Breast epithelium (tissue), 4 donors: ENCODE measurements at places on chromosomes 6 and 20.

DNA sequence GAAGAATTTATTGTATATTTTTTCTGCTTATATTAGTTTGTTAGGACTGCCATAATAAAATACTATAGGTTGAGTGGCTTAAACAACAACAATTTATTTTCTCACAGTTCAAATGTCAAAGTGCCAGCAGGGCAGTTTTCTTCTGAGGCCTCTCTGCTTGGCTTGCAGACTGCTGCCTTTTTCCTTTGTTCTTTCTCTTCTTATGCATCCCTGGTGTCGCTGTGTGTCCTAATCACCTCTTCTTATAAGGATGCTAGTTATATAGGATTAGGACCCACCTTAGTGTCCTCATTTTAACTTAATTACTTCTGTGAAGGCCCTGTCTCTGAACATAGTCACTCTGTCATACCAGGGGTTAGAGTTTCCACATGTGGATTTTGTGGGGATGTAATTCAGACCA is 354.4 kb downstream of the NKAIN2 start:
- no peak overlapping the region for H3K4me3 ChIP-seq
- H3K36me3 ChIP-seq: no peaks in the 10 kb centered on the region
- no peak overlapping the region for H3K27ac ChIP-seq
- no peaks in the 10 kb centered on the region for H3K4me1 ChIP-seq
- H3K27me3 ChIP-seq: no peaks in the 10 kb centered on the region

DNA sequence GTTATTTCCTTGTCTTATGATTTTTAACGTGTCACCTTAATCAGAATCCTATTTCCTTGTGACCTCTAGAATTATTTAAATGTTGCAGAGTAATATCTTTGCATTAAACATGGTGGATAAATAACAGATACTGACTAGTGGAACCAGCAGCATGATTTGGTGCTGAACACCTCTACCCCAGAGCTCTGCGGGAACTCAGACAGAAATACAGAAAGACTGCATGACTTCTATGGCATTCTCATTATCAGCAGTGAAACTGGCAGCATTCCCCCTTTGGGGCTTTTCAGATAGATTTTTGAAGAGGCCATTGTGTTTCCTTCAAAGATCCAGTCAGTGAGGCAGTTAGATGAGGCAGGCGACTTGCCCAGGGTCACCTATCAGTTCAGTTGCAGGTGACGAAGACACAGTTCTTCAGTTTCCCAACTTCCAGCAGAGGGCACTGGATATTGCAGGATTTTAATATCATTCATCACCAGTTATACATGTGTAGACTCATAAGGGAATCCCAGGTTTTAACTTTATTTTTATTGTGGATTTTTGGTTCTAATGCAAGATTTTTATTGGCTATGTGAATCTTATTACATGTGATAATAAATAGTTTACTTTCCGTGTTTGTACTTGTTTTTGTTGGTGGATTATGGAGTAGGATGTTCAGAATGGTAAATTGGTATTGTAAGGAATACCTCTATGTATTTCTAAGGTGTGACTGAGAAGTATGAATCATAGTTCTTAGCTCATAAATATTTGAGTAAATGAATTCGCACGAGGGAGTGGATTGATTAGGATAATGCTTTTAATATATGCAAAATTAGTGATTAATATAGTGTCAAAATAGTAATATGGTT is 81.3 kb downstream of the AFDN start:
- no peak overlapping the region for H3K27ac ChIP-seq
- no peaks in the 10 kb centered on the region for H3K36me3 ChIP-seq
- no peaks in the 10 kb centered on the region for H3K27me3 ChIP-seq
- no peak for DNase-seq
- no peaks in the 10 kb centered on the region for H3K4me1 ChIP-seq
- no peak overlapping the region for H3K4me3 ChIP-seq

GRCh38 chr6:69719602-69720193 is 77.1 kb downstream of the LMBRD1 start:
- H3K27me3 ChIP-seq: no peaks in the 10 kb centered on the region
- H3K27ac ChIP-seq: no peak overlapping the region
- no peaks in the 10 kb centered on the region for H3K36me3 ChIP-seq
- H3K4me3 ChIP-seq: no peak overlapping the region
- DNase-seq: no peak
- no peaks in the 10 kb centered on the region for H3K4me1 ChIP-seq

GRCh38 chr6:56555438-56555872 is 87.2 kb downstream of the DST start:
- no peaks in the 10 kb centered on the region for H3K4me1 ChIP-seq
- no peaks in the 10 kb centered on the region for H3K27me3 ChIP-seq
- no peaks in the 10 kb centered on the region for H3K36me3 ChIP-seq

- peak; percentile 80 for DNase-seq
- no peaks in the 10 kb centered on the region for H3K4me1 ChIP-seq
- H3K4me3 ChIP-seq: no peak overlapping the region
- H3K27ac ChIP-seq: peak overlapping the region; percentile 25
- H3K36me3 ChIP-seq: no peaks in the 10 kb centered on the region
These were observed 15.7 kb downstream of the NRSN2 start for GRCh38 chr20:362271-363254.

- no peak for DNase-seq
- H3K4me1 ChIP-seq: no peaks in the 10 kb centered on the region
- no peak overlapping the region for H3K4me3 ChIP-seq
- no peaks in the 10 kb centered on the region for H3K27me3 ChIP-seq
- no peak overlapping the region for H3K27ac ChIP-seq
These were observed 191.7 kb upstream of the BTBD3 start for GRCh38 chr20:11726026-11726425.

DNA sequence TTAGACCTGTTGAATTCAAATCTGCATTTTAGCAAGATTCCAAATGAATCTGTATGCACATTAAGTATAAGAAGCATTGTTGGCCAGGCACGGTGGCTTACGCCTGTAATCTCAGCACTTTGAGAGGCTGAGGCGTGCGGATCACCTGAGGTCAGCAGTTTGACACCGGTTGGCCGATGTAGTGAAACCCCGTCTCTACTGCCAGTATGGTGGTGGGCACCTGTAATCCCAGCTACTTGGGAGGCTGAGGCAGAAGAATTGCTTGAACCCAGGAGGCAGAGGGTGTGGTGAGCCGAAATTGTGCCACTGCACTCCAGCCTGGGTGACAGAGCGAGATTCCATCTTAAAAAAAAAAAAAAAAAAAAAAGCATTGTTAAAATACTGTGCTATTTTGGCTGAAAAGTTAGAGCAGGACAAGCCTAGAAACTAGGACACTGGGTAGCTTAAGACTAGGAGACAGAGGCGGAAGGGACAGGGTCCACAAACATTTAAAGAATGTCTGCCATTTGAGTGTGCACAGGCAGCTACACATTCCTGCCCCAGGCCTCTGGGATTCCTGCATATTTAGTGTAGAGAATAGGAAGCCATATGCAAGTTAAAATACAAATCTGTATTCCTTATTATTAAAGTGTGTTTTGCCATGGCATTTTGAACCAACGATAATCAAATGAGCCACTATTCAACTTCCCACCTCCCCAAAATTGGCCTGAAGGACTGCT is 45.1 kb upstream of the EEF1A1 start:
- no peak overlapping the region for H3K4me3 ChIP-seq
- no peak for DNase-seq
- H3K27me3 ChIP-seq: no peaks in the 10 kb centered on the region

DNA sequence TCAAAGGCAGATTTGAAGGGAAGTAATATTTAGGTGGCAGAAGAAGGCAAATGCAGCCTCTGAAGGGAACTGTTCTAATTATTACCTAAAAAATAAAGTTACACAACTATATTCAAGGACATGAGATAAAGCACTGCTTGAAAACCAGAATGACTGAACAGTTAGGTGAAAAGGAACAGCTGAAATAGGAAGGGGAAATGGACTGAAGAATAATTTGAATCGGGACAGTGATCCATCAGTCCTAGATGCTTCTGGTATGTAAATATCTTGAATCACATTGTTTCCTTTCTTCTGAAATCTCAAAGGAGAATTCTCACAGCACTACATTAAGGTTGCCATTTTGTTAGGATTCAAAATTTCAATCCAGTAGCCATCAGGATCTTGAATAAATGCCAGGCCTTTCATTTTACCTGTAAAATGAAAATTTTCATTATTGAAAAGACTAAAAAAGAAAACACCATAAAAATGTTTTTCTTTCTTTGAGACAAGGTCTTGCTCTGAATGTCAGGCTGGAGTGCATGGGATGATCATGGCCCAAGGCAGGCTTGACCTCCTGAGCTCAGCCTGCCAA is 25.9 kb downstream of the GLO1 start:
- no peaks in the 10 kb centered on the region for H3K27me3 ChIP-seq
- no peaks in the 10 kb centered on the region for H3K4me1 ChIP-seq
- H3K4me3 ChIP-seq: no peak overlapping the region
- H3K27ac ChIP-seq: no peak overlapping the region
- peaks cover 4% of the 10 kb centered on the region for H3K36me3 ChIP-seq
- no peak for DNase-seq

- H3K4me3 ChIP-seq: no peak overlapping the region
- no peaks in the 10 kb centered on the region for H3K36me3 ChIP-seq
- no peak overlapping the region for H3K27ac ChIP-seq
- DNase-seq: no peak
These were observed 127.4 kb upstream of the MAP3K7 start for GRCh38 chr6:90714319-90714718.

DNA sequence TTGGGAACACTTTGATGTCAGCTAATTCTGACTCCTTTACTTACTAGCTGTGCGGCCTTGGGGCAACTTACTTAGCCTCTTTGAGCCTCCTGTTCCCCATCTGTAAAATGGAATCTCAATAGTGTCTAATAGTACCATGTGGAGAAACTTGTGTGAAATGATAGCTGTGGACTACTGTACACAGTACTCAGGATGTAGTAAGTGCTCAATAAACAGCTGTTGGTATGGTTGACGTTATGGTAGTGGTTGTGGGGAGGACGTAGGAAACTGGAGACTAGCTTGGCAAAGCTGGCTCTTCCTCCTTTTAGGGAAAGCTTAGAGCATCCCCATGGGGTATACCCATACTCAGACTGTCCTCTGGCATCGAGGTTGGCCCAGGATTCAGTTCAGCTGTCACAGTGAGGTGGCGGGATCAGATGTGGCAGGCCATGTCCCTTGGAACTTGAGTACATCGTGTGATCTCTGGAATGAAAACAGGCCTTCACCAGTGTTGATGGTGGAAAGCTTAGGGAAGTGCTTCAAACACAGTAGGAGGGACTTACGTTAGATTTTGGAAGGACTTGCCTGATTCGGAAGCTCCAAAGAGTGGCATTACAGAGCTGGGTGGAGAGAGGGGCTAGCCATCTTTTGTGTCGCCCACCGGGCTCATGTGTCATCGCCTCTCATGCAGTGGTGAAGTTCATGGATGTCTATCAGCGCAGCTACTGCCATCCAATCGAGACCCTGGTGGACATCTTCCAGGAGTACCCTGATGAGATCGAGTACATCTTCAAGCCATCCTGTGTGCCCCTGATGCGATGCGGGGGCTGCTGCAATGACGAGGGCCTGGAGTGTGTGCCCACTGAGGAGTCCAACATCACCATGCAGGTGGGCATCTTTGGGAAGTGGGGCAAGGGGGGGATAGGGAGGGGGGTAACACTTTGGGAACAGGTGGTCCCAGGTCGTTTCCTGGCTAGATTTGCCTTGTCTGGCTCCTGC is 7.1 kb downstream of the VEGFA start:
- no peaks in the 10 kb centered on the region for H3K4me1 ChIP-seq
- H3K27me3 ChIP-seq: no peaks in the 10 kb centered on the region
- H3K36me3 ChIP-seq: no peaks in the 10 kb centered on the region
- H3K4me3 ChIP-seq: no peak overlapping the region
- peak overlapping the region; percentile 95 for H3K27ac ChIP-seq

DNA sequence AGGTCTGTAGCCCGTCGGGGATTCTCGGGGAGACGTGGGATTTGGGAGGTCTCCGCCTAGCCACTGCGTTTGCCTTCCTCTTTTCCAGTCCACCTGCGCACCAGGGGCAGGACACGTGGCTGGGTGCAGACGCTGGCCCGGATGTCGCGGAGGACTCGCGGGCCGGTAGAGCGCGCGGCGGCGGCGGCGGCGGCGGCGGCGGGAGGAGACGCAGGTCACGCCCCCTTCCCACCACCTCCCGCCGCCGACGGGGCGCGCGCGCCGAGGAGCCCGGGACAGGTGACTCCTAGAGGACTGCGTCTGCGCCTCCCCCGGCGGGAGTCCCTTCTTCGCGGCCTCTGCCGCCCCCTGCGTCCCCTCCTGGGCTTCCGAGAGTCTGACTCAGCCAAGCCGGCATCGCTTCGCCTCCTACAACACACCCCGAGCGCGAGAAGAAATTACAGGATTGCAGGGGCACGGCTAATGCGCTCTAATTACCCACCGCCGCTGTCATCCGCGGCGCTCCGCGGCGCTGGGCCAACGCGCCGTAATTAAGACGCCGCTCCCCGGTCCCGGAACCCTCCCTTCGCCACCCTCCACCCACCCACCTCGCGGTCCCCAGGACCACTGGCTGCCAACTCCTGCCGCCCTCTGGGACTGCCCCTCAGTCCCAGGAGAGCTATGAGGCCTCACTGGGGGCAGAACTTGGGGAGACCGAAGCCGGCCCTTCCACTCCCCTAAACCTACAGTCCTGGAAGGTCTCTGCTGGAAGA is 124.5 kb downstream of the MRPL14 start:
- H3K4me1 ChIP-seq: peaks cover 6% of the 10 kb centered on the region
- H3K27me3 ChIP-seq: peaks cover 4% of the 10 kb centered on the region
- H3K27ac ChIP-seq: peak overlapping the region; percentile 4
- no peaks in the 10 kb centered on the region for H3K36me3 ChIP-seq

DNA sequence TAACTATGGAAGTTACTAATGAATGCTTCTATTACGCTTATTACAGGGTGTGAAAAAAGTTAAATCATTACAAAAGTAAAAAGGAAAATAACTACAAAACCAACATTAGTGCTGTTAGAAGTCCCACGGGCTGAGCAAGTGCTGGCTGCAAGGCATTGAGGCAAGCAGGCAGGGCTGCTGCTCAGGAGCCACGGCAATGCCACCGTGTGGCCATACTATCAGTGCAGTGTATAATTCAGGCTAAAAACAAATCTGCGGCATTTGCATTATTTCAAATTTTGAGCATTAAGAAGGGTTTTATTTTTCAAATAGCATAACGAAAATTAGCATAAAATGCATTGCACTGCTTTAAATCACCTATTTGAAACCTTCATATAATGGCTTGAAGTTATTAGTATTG is 17.1 kb downstream of the IFNGR1 start:
- peaks cover 3% of the 10 kb centered on the region for H3K36me3 ChIP-seq
- no peak for DNase-seq
- no peak overlapping the region for H3K4me3 ChIP-seq
- no peaks in the 10 kb centered on the region for H3K4me1 ChIP-seq
